ENCODE measurements at places on chromosomes 6 and 20. TPM values are rescaled to one million over a fixed set of nuclear protein-coding genes. Genes with fewer than 3 reads are reported as not detected.

- DNase-seq, result no peak
Observed at GRCh38 chr6:82083646-82084045, 163.9 kb downstream of the IBTK start.

GRCh38 chr6:44481056-44481455 lies 93.5 kb downstream of the CDC5L start:
- DNase-seq, result no peak

DNA sequence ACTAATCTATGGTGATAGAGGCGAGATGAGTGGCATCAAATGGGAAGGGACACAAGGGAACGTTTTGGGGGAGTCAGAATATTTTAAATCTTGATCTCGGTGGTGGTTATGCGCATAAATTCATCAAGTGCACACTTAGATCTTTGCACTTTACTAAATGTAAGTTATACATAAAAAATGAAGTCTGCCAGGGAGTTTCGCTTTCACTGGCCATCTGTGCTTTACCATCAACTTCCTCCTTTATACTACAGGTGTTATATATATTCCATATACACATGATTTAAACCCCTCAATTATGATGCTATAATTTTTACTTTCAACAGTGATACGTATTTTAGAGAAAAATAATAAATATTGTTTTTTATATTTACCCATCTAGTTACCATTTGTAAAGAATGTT lies 97.6 kb upstream of the AKIRIN2 start:
- DNase-seq, result no peak

ZBTB46 gene
- 10.7 TPM for total RNA-seq

ZC2HC1B gene
- not detected for total RNA-seq

BPIFB1 gene
- total RNA-seq, result 0.17 TPM

Data from HCT116 (cell line).